Right atrium auricular region (tissue), 2 donors: ENCODE measurements at places on chromosomes 4 and X. TPM values are rescaled to one million over a fixed set of nuclear protein-coding genes. Genes with fewer than 3 reads are reported as not detected.

The DDX53 gene
- not detected for total RNA-seq

The ABLIM2 gene
- total RNA-seq = 11.2 TPM

The TSPAN6 gene
- 12.0 TPM for total RNA-seq

The ARMCX4 gene
- 5.9 TPM for total RNA-seq

The EXOC1L gene
- total RNA-seq = not detected

The IL13RA2 gene
- 0.47 TPM for total RNA-seq

The BMP3 gene
- 0.52 TPM for total RNA-seq

The ADH1A gene
- total RNA-seq = not detected

The GAGE12F gene
- not detected for total RNA-seq

The BEX3 gene
- total RNA-seq = 201 TPM

The HGFAC gene
- total RNA-seq = not detected

The GAGE12E gene
- total RNA-seq = not detected

The ASB12 gene
- total RNA-seq = 0.85 TPM

The NXF2B gene
- total RNA-seq = not detected

The PRR32 gene
- total RNA-seq = 4.8 TPM

The USP53 gene
- 62.9 TPM for total RNA-seq

The YIPF7 gene
- total RNA-seq = 1.4 TPM

The VCX2 gene
- not detected for total RNA-seq

The MAGEC2 gene
- total RNA-seq = not detected

The UXT gene
- total RNA-seq = 108 TPM

The CXCL11 gene
- not detected for total RNA-seq

The EBP gene
- 49.3 TPM for total RNA-seq

The OTC gene
- not detected for total RNA-seq

The SLC34A2 gene
- total RNA-seq = not detected

The ZGRF1 gene
- total RNA-seq = 2.0 TPM

The ARMCX2 gene
- total RNA-seq = 34.2 TPM
